Stimulated activated CD8-positive, alpha-beta memory T cell treated with anti-CD3 and anti-CD28 coated beads, Interleukin-15, amount 100 ng/mL, for 48 hours (primary cell): ENCODE measurements at places on chromosomes 5 and 9.

- no peak for DNase-seq
Measured at GRCh38 chr5:17346811-17347210, 129.4 kb downstream of the BASP1 start.

- no peak for DNase-seq
Measured at GRCh38 chr9:131105952-131106351, 9.6 kb downstream of the AIF1L start.

DNA sequence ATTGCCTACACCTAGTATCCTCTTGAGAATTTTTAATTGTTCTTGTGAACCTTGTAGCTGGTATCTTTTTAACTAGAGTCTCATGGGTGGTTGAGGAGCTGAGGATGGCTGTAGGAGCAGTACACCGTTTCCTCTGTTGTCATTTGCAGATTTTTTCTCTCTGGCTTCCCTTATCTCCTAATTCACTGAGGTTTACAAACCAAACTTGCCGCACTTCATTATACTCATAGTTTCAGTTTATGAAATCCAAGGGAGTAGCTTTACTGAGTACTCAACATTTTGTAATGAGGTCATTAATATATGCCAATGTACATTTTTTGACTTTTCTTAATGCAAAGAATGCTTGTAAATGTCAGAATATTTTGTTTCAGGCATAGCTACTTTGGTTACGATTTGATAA is 154.2 kb downstream of the CCDC171 start:
- no peak for DNase-seq

GRCh38 chr9:112743216-112743836 is 7.2 kb upstream of the SNX30 start:
- DNase-seq: no peak

DNA sequence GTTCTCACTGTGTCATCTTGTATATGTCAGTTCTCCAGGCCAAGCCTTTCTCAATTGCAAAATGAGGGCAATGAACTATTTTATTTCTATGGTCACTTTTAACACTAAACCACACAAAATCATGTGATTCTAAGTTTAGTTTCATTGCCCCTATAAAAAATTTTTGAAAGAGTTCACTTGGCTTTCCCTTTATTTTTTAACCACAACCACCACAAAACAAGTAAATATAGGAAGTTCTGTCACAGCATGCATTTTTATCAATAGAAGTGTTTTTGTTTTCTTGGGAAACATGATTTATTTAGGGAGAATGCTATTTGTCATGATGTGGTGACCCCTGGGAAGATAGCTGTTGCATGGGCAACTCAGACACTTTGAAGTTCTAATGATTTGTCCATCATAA is 169.1 kb downstream of the CSNK1G3 start:
- DNase-seq: no peak

DNA sequence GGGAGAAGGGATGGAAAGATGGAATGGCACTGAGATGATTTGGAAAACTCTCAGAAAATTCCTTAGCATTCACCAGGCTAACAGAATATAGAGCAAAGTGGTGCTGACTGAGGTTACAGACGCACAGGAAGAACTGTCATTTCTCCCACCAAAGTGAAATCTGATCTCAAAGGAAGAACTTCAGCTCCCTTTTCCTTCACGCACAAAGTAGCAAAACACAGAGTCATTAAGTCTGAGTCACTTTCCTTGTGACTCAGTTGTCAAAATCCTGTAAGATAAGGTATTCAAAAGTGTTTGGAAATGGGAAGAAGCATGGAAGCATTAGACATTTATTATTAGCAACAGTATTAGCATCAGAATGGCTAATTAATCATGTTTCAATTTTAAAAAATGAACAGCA is 11.7 kb downstream of the MPDZ start:
- no peak for DNase-seq

GRCh38 chr9:93086447-93087224 is 9.4 kb upstream of the CARD19 start:
- no peak for DNase-seq

GRCh38 chr5:135255461-135256178 is 143.4 kb downstream of the MACROH2A1 start:
- DNase-seq: no peak

DNA sequence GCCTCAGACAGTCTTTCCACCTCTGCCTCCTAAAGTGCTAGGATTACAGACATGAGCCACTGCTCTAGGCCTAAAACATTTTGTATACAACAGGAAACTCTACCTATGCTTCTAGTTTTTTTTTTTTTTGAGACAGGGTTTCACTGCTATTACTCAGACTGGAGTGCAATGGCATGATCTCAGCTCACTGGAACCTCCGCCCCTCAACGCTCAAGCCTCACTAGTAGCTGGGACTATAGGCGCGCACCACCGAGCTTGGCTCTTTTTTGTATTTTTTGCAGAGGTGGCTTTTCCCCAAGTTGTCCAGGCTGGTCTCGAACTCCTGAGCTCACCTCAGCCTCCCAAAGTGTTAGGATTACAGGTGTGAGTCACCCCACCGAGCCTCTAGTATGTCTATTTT is 5.4 kb downstream of the HSPA9 start:
- no peak for DNase-seq
